NCI-H446 treated with DMSO at 0.1 percent for 48 hours (cell line): ENCODE measurements at places on chromosomes 4 and X.

- DNase-seq, result no peak
These were observed 201.0 kb upstream of the NEIL3 start for GRCh38 chr4:177108708-177109107.

DNA sequence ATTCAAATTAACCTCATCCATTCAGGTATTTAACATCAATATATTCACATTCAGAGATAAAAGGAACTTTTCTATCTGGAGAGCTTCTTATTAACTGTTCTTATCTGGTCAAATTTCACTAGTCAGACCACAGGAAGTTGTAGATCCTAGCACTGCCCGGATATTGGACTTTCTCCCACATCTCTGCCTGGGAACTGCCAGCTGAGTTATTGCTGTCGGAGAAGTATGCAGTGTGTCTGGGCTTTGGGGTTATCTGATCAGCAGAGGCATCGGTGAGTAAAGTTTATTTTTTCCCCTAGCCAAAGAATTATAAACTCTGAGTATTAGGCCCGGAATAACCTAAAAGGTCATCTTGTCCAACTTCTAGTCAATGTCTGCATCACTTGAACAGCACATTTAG is 45.1 kb downstream of the OR13H1 start:
- DNase-seq, result no peak

GRCh38 chrX:123801901-123802300 is 58.0 kb upstream of the XIAP start:
- no peak for DNase-seq

- no peak for DNase-seq
These were observed 238.2 kb downstream of the C4orf33 start for GRCh38 chr4:129334136-129334535.

DNA sequence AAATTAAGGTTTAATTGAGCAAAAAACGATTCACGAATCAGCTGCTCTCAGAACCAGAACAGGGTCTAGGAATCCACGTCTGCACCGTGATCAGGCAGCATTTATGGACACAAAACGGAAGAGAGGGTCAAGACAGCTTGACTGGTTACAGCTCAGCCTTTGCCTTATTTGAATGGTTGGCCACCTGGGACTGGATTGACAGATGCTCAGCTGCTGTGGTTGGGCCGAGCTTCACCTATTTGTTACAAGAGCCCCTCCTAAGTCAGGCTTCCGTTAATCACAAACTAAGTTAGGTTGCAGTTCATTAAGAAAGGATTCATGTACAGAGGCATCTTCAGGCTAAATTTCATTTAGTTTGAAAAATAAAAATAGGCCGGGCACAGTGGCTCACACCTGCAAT is 50.6 kb upstream of the MAN2B2 start:
- DNase-seq, result no peak

GRCh38 chr4:159764343-159764952 is 661.6 kb downstream of the RAPGEF2 start:
- peak; percentile 30 for DNase-seq

- DNase-seq, result no peak
These were observed 13.3 kb downstream of the HNRNPD start for GRCh38 chr4:82360298-82361177.

DNA sequence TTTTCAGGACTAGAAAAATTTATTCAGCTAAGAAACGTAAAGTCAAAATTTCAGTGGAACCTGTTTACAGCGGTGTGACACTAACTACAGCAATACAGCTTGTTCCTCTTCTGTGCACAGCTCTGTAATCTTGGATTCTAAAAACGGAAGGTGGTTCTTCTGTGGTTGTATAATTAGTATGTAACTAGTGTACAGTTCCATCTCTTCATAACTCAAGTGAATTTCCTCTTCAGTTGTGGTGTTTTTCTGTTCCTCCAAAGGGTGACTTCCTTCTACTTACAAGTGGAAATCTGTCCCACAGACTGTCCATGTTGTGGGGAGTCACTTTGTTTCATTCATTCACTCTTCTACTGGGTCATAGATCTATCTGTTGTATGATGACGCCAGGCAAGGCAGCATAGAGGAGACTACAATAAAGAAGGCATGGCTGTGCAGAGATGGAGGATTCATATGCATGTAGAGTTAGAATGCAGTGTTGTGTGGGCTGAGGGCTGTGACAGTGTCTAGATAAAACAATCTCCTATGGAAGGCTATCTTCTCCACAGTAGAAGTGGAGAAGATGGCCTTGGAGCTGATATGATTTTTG is 5.4 kb downstream of the DAPP1 start:
- no peak for DNase-seq

DNA sequence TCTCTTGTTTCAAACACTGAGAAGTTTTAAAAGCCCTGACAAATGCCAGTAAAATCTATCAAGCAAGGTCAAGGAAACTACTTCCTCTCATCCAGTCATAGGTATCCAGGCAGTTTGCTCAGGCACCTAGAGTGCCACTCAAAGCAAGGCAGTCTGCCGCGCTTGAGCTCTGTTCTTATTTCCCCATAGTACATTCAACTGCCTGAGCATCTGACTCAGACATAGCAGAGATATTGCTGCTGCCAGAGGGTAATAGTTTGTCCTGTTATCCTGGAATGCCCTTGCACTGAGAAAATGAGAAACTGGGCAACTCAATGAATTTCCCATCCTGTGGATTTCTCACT is 16.1 kb upstream of the ATP8A1 start:
- DNase-seq, result no peak

DNA sequence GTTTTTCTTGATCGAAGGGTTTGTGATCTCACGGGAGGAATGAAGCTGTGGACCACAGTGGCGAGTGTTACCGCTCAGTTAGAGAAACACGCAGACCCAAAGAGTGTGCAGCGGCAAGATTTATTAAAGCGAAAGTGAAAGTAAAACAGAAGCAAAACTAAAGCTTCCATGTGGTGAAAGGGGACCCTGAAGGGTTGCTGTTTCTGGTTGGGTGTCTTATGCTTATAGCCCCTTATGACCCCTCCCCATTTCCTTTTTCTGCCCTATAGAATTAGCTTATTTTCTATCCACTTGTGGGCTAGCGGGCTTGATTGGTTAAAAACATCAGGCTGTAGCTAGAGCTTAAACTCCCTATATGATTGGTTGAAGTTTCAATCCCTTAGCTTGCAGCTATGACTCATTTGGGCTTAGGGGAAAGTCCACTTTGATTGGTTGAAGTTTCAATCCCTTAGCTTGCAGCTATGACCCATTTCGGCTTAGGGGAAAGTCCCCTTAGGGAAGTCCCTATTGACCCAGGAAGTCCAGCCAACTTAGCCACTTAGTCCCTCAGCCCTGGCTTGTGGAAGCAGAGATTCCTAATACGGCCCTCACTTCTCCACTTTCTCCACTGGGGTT is 171.2 kb upstream of the NWD2 start:
- DNase-seq, result no peak

DNA sequence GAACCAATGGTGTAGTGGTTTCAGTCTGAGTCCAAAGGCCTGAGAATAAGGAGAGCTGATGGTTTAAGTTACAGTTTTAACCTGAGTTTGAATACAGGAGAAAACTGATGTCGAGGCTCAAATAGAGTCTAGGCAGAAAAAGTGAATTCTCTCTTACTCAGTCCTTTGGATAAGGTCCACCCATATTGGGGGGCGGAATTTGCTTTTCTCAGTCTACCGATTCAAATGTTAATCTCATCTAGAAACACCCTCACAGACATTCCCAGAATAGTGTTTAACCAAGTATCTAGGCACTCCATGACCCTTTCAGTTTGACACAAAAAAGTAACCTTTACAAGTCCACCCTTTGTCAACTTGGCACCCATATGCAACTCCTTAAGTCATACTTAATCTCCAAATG is 216.0 kb downstream of the GRID2 start:
- DNase-seq, result no peak

DNA sequence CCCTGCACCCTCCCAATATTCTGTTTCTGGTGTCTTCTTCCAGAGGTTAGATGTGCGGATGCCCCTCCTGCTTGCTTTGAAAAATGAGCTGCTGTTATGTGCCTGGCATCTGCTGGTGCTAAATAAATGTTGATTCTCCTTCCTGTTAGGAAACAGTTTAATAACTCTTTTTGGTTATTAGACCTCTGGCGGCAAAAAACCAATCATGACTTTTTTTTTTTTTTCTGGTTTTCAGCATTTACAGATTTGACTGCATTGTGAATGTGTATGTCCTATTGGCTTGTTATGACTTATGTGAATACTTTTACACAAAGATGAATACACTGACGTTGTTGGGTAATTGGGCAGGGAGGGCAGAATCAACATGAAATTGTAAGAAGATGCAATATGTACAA is 13.6 kb upstream of the TMEM156 start:
- no peak for DNase-seq

DNA sequence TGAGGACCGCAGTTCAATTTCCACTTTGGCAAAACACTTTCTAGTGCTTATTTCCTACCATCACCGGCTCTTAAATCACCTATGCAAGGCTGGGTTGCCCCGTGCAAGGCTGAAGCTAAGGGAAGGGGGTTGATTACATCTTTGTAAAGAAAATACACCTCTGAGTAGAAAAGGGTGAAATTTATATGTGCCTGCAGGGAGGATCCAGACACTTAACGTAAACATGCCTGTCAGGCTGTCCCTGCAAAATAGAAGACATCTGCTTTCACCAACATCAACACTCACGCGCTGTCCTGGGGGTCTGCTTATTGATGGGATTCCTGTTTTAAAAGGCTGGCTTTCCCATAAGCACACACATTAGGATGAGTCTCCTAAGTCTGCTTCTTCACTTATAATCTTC is 92.0 kb downstream of the PRKX start:
- no peak for DNase-seq

GRCh38 chr4:38055566-38055965 is 95.4 kb downstream of the PTTG2 start:
- DNase-seq, result no peak

GRCh38 chr4:113888006-113888405 is 91.4 kb downstream of the ARSJ start:
- DNase-seq, result no peak

- no peak for DNase-seq
These were observed 29.8 kb downstream of the NFKB1 start for GRCh38 chr4:102530986-102531385.

GRCh38 chr4:5969336-5969735 is 48.9 kb downstream of the C4orf50 start:
- DNase-seq, result no peak

- no peak for DNase-seq
These were observed 115.3 kb downstream of the HS3ST1 start for GRCh38 chr4:11313157-11313943.

- DNase-seq, result peak; percentile 20
These were observed 97.9 kb upstream of the EOLA2 start for GRCh38 chrX:150036181-150036580.

- no peak for DNase-seq
These were observed 135.1 kb downstream of the SCLT1 start for GRCh38 chr4:128958194-128958593.

GRCh38 chr4:145034727-145035211 is 63.2 kb downstream of the ANAPC10 start:
- DNase-seq, result no peak

GRCh38 chrX:133812402-133812801 is 173.0 kb downstream of the GPC3 start:
- no peak for DNase-seq

GRCh38 chr4:38889143-38889542 is 21.5 kb downstream of the FAM114A1 start:
- no peak for DNase-seq

DNA sequence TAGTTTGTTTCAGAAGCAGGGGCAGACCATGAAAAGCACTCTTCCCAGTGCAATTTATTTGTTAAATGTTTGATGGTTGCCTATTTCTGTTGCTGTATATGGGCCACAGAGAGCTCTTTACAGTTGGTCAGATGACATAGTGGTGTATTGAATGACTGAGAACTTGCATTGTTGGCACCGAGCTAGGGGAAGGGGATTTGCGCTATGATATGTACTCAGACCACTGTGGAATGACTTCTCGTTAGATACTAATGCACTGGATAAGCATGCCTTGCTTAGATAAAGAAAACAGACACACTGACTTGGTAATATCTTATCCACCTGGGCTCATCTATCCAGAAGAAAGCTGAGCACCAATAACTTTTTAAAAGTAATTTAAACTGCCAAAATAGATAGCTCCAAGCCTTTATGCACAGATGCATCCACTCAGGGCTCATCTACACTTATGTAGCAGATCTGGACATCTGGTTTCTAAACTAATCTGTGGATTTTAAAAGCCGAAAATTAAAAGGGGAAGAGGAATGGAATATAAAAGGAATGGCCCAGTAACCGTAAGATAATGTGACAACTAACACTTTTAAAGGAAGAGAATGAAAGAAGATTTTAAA is 132.7 kb downstream of the GATB start:
- DNase-seq, result no peak

DNA sequence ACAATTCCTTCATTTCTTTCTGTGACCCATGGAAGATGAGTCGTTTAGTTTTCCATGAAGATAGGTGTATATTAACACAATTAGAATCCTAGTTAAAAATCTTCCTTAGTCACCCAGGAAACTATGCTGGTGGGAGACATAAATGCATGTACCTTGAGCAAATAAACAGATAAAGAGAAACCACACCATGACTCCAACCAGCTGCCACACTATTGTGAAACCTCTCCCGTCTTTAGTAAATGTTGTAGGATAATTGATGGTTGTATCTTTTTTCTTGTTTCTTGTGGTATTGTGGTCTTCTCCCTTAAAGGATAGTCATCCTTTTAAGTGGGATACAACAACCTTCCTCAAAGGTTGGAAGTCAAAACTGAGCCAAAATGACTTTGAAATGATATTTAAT is 103.8 kb upstream of the LEF1 start:
- DNase-seq, result no peak

DNA sequence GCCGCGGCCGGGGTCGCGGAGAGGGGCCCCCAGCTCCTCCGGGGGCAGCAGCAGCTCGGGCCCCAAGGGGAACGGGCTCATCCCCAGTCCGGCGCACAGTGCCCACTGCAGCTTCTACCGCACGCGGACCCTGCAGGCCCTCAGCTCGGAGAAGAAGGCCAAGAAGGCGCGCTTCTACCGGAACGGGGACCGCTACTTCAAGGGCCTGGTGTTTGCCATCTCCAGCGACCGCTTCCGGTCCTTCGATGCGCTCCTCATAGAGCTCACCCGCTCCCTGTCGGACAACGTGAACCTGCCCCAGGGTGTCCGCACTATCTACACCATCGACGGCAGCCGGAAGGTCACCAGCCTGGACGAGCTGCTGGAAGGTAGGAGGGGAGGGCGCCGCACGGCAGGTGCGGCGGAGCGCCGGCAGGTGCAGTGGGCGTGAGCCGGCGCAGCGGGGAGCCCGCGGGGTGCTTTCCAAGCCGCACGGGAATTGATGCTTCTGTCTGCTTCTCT is 886 bp downstream of the DCLK2 start:
- no peak for DNase-seq

DNA sequence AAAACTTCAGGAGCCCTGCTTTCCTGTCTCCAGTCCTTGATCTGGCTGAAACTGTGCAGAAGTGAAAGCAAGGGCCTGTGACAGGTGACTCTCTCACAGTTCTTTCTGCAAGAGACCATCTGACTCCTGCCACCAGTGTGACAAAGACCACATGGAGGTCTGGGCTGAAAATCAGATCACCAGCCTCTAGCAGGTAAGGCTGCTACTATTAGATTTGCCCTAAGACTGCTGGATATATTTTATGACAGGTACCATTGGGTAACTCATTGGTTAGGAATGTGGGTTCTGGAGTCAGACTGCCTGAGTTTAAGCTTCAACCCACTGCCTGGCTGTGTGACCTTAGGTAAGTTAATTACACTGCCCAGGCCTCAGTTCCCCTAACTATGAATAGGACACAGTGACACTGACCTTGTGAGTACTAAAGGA is 163.3 kb upstream of the SLC7A11 start:
- no peak for DNase-seq

GRCh38 chr4:95004912-95005311 is 247.2 kb downstream of the BMPR1B start:
- DNase-seq, result no peak

- no peak for DNase-seq
These were observed 8.4 kb upstream of the GPM6B start for GRCh38 chrX:13825178-13825762.

GRCh38 chr4:53706422-53707032 is 115.2 kb upstream of the LNX1 start:
- DNase-seq, result no peak
